ENCODE measurements at places on chromosomes 13 and 19. TPM values are rescaled to one million over a fixed set of nuclear protein-coding genes. Genes with fewer than 3 reads are reported as not detected.

C19orf73 gene
- total RNA-seq, result not detected

PSMC4 gene
- total RNA-seq, result 37.6 TPM

MYO16 gene
- 43.8 TPM for total RNA-seq

CACNG6 gene
- 17.7 TPM for total RNA-seq

PRODH2 gene
- total RNA-seq, result not detected

C19orf33 gene
- not detected for total RNA-seq

CEACAM4 gene
- total RNA-seq, result 1.0 TPM

SIGLEC8 gene
- 0.52 TPM for total RNA-seq

CALR3 gene
- under 0.01 TPM for total RNA-seq

F7 gene
- total RNA-seq, result under 0.01 TPM

ZGLP1 gene
- 1.0 TPM for total RNA-seq

ZNF587B gene
- 17.2 TPM for total RNA-seq

OR7C1 gene
- not detected for total RNA-seq

FGF22 gene
- total RNA-seq, result not detected

All from skeletal muscle tissue (tissue), 5 donors.